ENCODE measurements at places on chromosomes 1 and 21.

- no peak for DNase-seq
Observed at GRCh38 chr1:172993640-172994039, 57.1 kb downstream of the TNFSF18 start.

- no peak for DNase-seq
Observed at GRCh38 chr21:39137248-39138178, 45.7 kb downstream of the PSMG1 start.

DNA sequence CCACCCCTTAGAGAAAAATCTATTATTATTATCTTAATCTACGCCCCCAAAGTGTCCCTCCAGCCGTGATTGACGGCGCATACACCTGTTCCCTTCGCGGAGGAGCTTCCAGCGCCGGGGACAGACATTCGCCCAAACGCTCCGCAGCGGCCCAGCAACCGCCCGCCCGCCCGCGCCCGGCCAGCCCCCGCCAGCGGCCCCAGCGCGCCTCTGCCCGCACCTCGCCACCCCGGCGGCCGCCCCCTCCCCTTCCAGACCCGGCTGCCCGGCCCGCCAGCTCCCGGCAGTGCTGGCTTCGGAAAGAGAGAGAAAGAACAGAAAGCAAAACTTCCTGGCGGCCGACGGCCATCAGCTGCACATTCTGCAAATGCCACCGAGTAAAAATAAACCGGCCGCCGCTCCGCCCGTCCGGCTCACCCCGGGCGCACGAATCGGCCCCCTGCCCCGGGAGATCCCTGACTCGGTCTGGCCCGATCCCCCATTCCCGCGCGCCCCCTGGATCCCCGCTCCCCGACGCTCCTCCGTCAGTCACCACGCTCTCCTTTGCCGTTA lies 1.6 kb downstream of the CASZ1 start:
- DNase-seq = no peak

- peak; percentile 42 for DNase-seq
Observed at GRCh38 chr1:11736746-11737639, 1.1 kb downstream of the AGTRAP start.

GRCh38 chr1:55127827-55128343 lies 87.3 kb downstream of the USP24 start:
- no peak for DNase-seq

DNA sequence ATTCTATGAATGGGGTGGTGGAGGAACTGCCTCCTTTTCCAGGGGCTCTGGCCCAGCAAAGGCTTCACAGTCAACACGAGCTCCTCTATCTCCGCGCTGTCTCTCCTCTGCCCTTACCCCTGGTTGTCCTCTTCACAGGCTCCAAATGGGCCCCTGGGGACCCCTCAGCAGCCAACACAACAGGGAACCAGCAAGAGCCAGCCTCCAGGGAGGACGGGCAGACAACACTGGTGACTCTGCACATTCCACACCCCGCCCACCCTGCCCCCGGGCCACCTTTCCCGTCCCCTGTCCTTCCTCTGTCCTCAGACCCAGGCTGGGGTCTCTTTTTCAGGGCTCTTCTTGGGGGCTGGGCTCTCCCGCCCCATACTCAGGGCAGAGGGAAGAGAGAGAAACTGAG lies 17.5 kb upstream of the ETV3 start:
- DNase-seq = no peak

DNA sequence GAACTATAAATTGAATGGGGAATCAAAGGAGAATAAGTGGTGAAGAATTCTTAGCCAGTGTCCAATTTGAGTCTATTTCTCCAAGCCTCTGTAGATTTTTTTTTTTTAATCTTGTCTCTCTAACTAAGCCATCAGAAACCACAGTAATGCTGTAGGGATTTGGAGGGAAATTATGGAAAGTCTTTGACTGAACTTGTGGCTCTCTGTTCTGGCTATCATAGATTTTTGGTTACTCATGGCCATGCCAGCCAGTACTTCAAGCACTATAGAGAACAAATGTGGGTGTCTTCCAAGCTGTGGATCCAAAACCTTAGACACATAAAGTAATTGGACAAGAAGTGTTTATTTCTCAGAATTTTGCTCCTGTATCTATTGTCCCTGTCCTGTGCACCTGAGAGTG lies 147.9 kb downstream of the LRRC40 start:
- no peak for DNase-seq

DNA sequence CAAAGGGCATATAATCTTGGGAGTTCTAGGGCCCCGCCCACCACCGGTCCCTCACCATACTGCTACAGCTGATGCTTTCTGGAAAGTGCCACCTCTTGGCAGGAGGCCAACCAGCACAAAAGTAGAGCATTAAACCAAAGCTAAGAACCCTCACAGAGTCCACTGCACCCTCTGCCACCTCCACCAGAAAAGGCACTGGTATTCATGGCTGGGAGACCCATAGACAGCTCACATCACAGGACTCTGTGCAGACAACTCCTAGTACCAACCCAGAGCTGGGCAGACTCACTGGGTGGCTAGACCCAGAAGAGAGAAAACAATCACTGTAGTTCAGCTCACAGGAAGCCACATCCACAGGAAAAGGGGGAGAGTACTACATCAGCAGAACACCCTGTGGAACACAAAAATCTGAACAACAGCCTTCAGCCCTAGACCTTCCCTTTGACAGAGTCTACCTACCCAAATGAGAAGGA lies 10.8 kb downstream of the THEM4 start:
- DNase-seq = no peak

DNA sequence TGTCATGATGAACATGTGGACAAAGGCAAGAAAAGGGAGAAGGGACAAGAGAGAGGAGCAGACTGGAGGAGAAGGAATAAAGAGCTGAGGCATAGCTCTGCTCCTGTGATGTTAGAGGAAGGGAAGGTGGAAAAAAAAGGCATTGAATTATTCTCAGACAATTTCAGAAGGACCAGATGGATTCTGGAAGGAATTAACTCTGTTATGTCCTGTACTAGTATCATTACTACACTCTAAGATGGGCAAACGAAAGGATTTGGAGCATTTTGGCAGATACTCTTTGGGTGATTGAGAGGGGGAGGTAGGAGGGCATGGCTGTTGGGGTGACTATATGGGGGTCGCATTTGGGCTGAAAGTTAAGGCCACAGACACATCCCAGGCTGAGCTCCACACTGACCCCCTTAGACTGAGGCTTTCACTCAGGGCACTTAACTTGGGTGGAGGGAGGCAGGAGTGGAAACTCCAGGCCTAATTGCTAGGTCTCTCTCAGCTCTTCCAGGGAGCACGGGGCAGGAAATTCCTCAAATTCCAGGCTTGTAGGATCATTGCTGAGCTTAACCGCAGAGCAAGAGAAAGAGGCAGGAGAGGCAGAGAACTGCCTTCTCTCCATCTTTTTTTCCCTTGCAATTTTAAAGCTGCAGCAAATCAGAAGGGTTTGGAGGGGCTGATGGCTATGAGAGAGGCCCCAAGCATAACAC lies 25.9 kb downstream of the KIRREL1 start:
- peak; percentile 71 for DNase-seq

- DNase-seq = no peak
Observed at GRCh38 chr1:227127891-227128290, 187.8 kb downstream of the COQ8A start.

DNA sequence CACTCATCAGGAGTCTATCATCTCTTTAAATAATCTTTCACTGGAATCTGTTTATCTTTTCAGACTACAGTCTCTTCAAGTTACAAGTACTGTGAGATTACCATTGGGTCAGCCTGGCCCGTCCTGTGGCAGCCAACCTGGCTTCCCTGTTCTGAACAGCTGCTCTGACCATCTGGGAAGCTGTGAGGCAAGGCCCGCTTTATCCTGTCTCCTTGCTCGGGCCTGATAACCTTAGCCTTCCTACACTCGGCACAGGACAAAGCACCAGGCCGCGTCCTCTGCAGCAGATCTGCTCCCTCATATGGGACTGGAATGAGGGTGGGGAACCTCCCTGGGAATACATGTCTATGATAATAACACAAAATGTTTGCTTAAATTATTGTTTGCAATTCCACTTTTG lies 113.3 kb downstream of the PTPN14 start:
- DNase-seq = peak; percentile 37

- no peak for DNase-seq
Observed at GRCh38 chr1:39574646-39575045, 1.9 kb downstream of the PABPC4 start.
